ENCODE measurements at places on chromosomes 11 and 22.
A peak's percentile ranks its signal among the peaks of the same experiment; 100 is the strongest.

DNA sequence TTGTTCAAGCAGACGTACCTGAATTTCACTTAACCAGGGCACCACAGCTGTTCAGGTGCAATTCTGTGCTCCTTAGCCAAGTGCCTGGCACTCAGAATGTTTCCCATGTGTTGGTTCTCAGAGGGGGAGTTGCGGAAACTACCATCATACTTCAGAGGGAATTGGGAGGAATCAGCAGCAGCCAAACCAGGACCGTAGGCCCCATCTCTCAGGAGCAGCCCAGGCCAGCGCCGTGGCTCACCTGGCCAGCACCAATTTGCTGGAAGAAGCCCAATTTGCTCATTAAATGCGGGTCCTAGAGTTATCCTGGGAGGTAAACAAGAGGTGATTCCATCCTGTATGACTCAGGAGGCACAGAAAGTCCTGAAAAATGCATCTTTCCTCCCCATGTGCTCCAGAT lies 435.4 kb downstream of the BRD1 start:
- DNase-seq, result no peak

- DNase-seq, result no peak
These were observed 20.0 kb upstream of the LMO1 start for GRCh38 chr11:8283465-8284230.

- peak; percentile 54 for DNase-seq
These were observed 7.8 kb upstream of the P4HA3 start for GRCh38 chr11:74319139-74319816.

- DNase-seq, result no peak
These were observed 351.9 kb downstream of the TENM4 start for GRCh38 chr11:79088967-79089366.

GRCh38 chr11:8094656-8095055 lies 13.6 kb downstream of the TUB start:
- DNase-seq, result no peak

- no peak for DNase-seq
These were observed 7.8 kb downstream of the SSH3 start for GRCh38 chr11:67311051-67311555.

- no peak for DNase-seq
These were observed at the start of gene MB for GRCh38 chr22:35617137-35617755. Gene MB (minus strand): TSS chr22:35617329. CDS start chr22:35617257, 72 bp downstream.

GRCh38 chr11:79458709-79459108 lies 17.9 kb upstream of the TENM4 start:
- no peak for DNase-seq
